ENCODE measurements at places on chromosomes 13 and 19.
A peak's percentile ranks its signal among the peaks of the same experiment; 100 is the strongest.

DNA sequence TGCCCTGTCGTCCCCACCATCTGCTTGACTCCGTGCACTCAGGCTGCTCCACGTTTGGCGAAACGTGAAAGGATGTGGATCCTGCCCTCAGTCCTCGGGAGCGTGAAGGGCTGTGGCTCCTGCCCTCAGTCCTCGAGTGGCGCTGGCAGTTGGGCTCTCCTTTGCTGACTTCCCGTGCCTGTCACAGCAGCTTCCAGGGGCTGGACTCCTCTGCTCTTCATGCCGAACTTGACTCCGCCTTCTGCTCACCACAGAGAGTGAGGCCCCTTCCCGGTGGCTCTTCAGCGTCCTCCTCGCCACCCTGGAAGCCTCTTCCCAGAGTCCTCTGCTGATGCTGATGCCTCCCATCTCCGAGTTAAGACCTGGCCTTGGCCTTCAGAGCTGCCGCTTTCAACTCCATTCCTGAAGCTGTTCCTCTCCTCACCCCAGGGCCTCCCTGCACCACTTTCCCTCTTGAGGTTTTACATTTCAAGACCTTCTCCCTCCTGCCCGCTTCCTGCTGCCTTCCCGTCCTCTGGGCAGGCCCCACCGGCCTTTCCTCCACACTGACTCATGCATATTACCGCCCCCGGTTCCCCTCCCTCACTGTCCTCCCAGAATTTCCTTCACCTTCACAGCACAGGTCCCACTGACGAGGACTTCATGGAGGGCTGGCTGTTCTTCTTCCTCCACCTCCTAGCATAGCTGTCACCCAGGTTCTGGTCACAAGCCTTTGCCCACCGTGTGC is 111.7 kb downstream of the SHISA2 start:
- no peak for DNase-seq

DNA sequence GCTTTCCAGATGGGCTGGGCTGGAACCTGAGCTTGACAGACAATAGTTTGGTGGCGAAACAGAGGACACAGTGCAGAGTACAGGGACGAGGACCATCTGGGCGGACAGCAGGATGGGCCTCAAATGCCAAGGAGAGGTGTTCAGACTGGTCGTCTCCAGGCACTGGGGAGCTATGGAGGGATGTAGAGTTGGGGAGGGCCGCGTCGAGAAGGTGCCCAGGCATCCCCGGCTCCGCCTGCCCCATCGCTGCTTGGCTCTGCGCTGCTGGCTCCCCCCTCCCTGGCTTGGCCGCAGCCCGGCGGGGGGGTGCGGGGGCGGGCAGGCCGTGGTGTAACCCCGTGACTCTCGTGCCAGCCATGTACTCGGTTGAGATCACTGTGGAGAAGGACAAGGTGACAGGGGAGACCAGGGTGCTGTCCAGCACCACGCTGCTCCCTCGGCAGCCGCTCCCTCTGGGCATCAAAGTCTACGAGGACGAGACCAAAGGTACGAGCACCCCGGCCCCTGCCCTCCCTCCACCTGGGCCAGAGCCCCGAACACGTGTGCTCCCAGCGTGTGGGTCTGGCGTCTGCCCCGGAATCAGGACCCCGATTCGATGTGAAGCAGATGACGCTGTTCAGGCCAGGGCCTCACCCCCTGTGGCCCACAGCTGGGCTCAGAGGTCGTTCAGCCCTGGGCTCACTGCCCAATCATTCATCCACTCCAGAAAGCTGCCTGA is 10.8 kb upstream of the MISP start:
- no peak for DNase-seq

- DNase-seq = no peak
Measured at GRCh38 chr13:26988059-26988769, 183.4 kb downstream of the USP12 start.

- no peak for DNase-seq
Measured at GRCh38 chr13:43879755-43880181, at the start of gene LACC1. TSS of gene LACC1 (plus strand) at chr13:43879904. CDS start at chr13:43880986, 1,082 bp downstream.

- DNase-seq = peak; percentile 12
Measured at GRCh38 chr19:10808937-10809649, 26.9 kb downstream of the TMED1 start.

DNA sequence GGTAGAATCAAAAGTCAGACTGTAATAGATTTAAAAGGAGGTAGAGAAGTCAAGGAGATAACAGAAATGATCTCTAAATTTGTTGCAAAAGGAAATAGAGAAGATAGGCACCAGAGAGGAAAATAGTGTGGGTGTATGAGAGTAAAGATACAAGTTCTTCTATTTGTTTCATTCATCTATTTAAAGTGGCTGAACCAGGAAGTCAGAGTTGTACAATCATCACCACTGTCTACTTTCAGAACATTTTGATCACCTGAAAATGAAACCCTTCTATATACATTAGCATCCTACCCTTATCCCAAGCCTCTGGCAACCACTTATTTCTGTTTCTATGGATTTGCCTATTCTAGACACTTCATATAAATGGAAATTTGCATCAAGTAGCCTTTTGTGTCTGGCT is 36.7 kb downstream of the INTS6 start:
- no peak for DNase-seq

All from stimulated activated CD4-positive, alpha-beta T cell treated with anti-CD3 and anti-CD28 coated beads, Interleukin-2, amount 100 ng/mL, for 48 hours (primary cell).